ENCODE measurements at places on chromosomes 11 and 22.

GRCh38 chr22:28656181-28656580 lies 23.5 kb downstream of the TTC28 start:
- DNase-seq = no peak

DNA sequence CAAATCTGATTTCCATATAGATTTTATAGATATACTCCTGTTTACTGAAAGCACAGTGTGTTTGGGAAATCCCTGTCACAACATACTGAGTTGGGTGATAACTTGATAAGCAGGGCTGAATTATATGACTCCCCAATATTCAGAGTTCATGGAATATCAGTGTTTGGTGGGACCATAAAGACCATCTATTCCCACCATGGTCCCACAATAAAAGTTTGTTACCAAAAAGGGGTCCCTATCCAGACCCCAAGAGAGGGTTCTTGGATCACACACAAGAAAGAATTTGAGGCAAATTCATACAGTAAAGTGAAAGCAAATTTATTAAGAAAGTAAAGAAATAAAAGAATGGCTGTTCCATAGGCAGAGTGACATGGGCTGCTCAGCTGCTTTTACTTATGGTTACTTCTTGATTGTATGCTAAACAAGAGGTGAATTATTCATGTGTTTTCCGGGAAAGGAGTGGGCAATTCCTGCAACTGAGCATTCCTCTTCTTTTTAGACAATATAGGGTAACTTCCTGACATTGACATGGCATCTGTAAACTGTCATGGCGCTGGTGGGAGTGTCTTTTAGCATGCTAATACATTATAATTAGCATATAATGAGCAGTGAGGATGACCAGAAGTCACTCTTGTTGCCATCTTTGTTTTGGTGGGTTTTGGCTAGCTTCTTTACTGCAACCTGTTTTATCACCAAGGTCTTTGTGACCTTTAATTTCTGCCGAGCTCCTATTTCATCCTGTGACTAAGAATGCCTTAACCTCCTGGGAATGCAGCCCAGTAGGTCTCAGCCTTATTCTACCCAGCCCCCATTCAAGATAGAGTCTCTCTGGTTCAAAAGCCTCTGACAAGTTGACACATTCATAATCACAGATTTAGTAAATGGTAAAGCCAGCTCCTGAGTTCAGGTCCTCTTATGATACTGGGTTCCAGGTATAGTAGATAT lies 240.6 kb upstream of the PDGFD start:
- no peak for DNase-seq

DNA sequence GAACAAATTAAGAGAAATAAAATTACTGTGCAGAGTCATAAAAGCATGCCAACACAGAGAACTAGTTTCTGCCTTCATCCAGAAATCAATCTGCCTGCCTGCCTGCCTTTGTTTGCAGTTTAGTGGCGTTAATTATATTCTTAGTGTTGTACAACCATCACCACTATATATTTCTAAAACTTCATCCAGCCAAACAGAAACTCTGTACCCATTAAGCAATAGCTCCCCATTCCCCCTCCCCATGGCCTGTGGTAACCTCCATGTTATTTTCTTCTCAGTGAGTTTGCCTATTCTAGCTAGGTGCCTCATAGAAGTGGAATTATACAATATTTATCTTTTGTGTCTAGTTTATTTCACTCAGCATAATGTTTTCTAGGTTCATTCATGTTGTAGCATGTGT lies 183.2 kb upstream of the TBCEL start:
- DNase-seq = no peak

- DNase-seq = no peak
Observed at GRCh38 chr11:58968251-58968711, 29.0 kb downstream of the GLYATL1 start.

DNA sequence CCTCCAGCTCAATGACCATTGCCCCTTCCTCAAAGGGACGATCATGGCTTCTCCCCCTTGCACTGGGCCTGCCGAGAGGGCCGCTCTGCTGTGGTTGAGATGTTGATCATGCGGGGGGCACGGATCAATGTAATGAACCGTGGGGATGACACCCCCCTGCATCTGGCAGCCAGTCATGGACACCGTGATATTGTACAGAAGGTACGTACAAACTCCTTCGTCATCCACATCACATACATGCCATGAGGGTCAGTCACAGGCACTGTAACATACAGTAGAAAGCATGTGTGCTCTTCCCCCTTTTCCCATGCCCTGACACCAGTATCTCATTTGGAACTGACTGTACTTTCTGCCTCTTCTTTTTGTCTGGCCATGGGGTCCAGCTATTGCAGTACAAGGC lies 4.0 kb downstream of the TAF10 start:
- DNase-seq = no peak

DNA sequence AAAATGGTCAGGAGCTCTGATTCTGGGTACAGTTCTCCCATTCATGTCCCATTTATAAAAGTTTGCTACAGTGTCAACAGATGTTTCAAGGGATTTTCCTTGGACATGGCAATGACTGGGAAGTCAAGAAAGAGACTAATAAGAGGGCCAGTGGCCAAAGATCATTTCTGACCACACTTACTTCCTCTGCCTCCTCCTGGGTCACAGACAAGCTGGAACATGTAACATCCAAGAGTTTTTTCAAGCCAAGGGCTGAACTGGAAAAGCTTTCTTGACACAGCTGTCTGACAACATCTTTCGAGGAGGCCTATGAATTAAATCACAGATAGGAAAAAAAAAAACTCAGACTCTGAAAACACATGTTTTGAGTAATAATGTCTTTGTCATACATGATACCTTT lies 8.7 kb downstream of the COMMD9 start:
- DNase-seq = no peak

DNA sequence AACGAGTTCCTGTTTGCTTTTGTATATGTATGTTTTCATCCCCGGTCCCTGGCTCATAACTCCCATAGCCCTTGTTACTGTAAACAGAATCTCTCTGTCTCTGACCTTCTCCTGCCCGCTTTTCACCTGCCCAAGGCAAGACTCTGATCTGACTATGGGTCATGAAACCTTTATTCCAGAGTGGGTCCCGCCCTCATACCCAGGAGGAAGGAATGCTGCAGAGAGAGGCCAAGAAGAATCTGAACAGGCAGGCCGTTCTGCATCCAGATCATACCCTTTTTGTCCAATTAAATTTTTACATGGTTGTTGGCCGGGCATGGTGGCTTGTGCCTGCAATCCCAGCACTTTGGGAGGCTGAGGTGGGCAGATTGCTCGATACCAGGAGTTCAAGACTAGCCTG lies 39.6 kb downstream of the GRIK4 start:
- no peak for DNase-seq

- no peak for DNase-seq
Observed at GRCh38 chr11:86629045-86629706, 43.2 kb downstream of the ME3 start.

DNA sequence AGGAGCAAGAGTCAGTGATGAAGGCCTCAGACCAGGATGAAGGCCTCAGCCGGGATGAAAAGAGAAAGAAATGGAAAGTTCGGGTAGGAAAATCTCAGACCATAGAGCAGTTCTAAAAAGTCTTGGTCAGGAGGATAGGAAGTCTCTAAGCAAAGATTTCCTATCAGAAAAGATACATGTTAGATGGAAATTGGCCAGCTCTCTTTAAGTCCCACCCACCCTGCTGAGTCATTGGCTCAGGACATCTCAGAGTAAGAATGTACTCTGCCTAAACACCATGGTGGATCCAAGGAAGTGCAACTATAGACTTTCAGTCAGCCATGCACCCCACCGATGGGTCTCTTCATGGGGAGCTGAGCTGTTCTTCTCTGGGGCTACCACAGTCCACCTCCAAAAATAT lies 4.4 kb downstream of the OR8B3 start:
- no peak for DNase-seq

DNA sequence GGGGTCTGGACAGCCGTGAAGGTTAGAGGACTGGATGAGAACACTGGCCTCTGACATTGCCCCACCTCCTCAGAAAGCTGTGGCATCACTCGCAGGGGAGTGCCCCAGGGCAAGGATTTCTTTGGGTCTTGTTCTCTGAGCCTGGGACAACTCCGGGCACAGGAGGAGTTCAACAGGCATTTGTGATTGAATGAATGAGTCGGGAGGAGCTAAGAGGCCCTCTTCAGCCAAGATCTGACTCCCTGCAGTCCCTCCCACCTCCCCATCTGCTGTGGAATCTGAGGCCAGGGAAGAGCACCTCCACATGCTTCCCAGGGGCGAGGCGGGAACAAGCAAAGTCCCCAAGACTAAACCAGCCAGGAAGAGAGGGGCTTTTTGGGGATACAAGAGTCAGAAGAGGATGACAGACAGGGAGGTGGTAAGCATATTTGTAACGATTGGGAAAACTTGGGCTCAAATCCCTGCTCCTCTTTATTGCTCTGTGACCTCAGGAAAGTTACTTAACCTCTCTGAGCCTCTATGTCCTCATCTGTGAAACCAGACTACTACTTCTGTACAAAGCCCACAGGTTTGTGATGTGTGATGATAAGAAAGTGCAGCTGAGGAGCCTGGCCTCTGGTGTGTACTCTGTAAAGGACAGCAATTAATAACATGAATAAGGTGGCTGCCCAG lies 6.4 kb downstream of the TP53I11 start:
- DNase-seq = peak; percentile 60

GRCh38 chr11:94302776-94303175 lies 1.6 kb upstream of the IZUMO1R start:
- no peak for DNase-seq

- no peak for DNase-seq
Observed at GRCh38 chr22:35986088-35986487, 42.5 kb downstream of the RBFOX2 start.

- DNase-seq = no peak
Observed at GRCh38 chr11:77519847-77520246, 46.0 kb upstream of the PAK1 start.

- DNase-seq = no peak
Observed at GRCh38 chr11:73538381-73538872, 59.5 kb downstream of the FAM168A start.

DNA sequence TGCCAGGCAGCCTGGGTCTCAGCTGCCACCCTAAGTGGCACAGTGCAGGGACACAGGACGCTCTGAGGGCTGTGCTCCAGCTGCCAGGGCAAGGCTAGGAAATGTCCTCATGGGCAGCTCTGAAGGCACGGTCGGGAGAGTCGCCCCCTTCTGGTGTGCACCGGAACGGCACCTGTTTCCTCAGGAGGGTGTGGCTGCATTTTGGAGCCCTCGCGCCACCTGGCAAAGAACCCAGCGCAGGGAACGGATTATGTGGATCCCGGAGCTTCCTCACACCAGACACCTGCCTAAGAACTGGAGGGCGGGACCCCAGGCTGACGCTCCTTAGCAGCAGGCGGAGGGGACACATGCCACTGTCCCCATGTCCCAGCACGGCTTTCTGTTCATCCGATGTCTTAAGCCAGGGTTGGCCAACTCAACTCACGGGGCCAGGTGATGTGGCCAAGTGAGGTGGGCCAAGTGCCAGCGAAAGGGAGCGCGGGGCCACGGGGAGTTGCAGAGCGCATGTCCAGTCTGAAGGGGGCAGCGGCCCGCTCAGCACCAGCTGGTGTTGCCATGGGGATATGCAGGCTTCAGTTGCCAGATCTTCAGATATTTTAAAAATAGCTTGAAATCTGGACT lies 5.1 kb upstream of the SLC22A8 start:
- no peak for DNase-seq

GRCh38 chr22:22446517-22446916 lies 62.0 kb downstream of the ZNF280B start:
- DNase-seq = no peak

DNA sequence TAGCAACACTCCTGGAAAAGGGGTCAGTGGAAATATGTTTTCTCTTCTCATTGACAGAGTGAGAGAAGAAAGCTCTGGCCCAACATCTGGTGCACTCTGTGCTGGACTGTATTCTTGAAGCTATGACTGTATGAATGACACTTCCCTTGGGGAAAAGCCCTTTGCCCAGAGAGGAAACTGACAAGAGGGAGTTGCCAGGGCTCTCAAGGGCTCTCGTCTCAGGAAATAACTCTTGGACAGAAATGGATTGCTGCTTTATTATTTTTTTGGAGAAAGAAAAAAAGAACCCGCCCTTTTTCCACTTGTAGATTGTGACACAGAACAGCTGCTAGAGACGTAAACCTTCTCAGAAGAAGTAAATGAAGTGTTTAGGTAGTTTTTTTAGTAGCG lies 11.4 kb downstream of the ETS1 start:
- no peak for DNase-seq

- no peak for DNase-seq
Observed at GRCh38 chr11:2767801-2768200, 68.0 kb upstream of the KCNQ1OT1 start.

GRCh38 chr11:17386331-17387084 lies 2.0 kb downstream of the KCNJ11 start:
- DNase-seq = no peak

DNA sequence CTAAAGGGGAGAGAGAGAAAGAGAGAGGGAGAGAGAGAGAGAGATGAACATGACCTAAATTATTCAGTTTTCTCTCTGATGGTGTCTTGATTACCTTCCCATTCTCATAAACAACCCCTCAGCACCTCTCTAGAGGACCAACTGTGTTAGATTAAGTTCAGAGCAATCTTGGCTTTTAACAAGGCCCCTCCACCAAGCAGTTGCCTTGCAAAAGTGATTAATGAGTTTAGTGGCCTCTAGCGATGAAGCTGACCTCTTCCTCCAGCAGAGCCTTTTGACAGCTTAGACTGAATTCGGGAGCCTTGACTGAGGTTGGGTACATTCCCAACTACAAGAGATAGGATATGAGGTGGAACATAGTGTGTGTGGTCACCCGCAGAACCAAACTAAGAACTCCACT lies 66.1 kb downstream of the ARL14EP start:
- no peak for DNase-seq

GRCh38 chr11:60592601-60593000 lies 77.4 kb downstream of the MS4A13 start:
- DNase-seq = no peak

- no peak for DNase-seq
Observed at GRCh38 chr11:131880316-131880715, 509.9 kb downstream of the NTM start.

DNA sequence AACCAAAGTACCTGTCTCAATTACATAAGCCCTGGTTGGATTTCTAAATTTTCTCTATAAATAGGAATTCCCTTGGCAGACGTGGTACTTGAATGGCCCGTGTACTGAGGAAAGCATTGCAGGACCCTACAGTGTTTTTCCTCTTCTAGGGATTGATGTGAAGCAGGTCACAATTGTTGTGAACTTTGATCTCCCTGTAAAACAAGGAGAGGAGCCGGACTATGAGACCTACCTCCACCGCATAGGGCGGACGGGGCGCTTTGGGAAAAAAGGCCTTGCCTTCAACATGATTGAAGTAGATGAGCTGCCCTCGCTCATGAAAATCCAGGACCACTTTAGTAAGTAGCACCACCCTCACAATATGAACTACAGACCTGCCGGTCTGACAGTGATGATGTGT lies 16.7 kb downstream of the DDX25 start:
- DNase-seq = no peak

GRCh38 chr22:50238755-50239154 lies 6.1 kb downstream of the TUBGCP6 start:
- DNase-seq = no peak

DNA sequence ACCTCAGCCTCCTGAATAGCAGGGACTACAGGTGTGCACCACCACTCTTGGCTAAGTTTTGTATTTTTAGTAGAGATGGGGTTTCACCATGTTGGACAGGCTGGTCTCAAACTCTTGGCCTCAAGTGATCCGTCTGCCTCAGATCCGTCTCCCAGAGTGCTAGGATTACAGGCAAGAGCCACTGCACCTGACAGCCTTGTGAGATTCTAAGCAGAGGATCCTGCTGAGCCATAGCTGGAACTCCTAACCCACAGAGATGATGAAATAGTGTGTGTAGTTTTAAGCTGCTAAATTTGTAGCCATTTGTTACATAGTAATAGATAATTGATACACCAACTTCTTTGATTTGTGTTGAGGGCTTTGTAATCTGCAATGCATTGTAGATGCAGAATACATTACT lies 51.1 kb downstream of the CLMP start:
- no peak for DNase-seq

GRCh38 chr11:83044958-83045712 lies 26.6 kb downstream of the RAB30 start:
- DNase-seq = no peak
